Caco-2 (cell line): ENCODE measurements at places on chromosomes 4 and X. TPM values are rescaled to one million over a fixed set of nuclear protein-coding genes. Genes with fewer than 3 reads are reported as not detected.

The GLUD2 gene
- total RNA-seq = 1.2 and 1.3 TPM in 2 replicates

The HMX1 gene
- total RNA-seq = 0.20 TPM in 1 of 2 replicates, not detected in the other

The ACTRT1 gene
- total RNA-seq = not detected in 2 replicates

The CXCR3 gene
- not detected in 2 replicates for total RNA-seq

The PTCHD1 gene
- total RNA-seq = not detected in 2 replicates

The ARHGAP36 gene
- total RNA-seq = not detected in 2 replicates

The DDIT4L gene
- 4.0 and 4.7 TPM in 2 replicates for total RNA-seq

GRCh38 chr4:170748975-170749374, 659.2 kb upstream of the AADAT start:
- no peaks in the 10 kb centered on the region for H3K4me1 ChIP-seq
- H3K27me3 ChIP-seq = no peaks in the 10 kb centered on the region
- H3K36me3 ChIP-seq = no peaks in the 10 kb centered on the region
- no peak for DNase-seq

DNA sequence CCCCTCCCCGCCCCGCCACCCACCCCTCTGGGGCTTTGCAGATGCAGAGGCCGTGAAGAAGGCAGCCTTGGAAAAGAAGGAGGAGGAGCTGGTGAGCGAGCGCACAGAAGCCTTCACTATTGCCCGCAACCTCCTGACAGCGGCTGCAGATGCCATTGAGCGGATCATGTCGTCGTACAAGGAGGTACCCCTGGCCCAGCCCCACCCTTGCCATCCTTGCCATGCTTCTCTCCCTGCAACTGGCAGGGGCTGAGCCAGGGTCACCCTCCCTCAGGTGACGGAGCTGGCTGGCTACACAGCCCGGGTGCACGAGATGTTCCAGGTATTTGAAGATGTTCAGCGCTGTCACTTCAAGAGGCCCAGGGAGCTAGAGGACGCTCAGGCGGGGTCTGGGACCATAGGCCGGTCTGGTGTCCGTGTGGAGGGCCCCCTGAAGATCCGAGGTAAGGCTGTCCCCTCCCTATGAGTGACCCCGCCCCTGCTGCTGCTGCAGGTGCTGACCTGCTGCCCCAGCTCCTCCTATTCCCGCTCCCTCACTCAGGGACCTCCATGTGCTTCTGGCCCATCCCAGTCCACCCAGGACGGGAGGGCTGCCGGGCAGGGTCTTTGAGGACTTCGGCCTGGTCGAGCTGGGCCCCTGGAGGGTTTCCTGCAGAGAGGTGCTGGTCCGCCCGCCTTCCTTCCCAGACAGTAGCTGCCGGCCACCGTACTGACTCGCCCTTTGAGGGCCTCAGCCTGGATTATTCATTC, 11.6 kb downstream of the ABCD1 start:
- no peak overlapping the region for H3K27ac ChIP-seq
- no peak overlapping the region for H3K4me3 ChIP-seq
- DNase-seq = no peak
- no peaks in the 10 kb centered on the region for H3K36me3 ChIP-seq
- H3K4me1 ChIP-seq = no peaks in the 10 kb centered on the region
- no peaks in the 10 kb centered on the region for H3K27me3 ChIP-seq

DNA sequence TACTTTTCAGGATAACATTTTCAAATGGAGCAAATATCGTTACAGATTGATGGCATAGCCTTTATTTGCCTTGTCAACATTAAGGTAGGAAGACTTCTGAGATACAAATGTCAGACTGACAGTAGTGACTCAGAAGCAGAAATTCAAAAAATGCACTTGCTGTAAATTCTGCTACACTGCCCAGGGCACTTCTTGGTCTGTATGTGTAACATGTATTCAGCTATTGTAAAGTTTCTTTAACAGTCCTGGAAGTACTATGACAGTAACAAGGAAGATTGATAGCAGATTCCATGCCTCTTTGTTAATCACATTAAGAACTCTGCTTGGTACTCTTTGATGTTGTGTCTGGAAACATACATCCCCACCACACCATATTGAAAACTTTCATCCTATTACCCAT, 69.6 kb upstream of the PCDH18 start:
- no peak overlapping the region for H3K4me3 ChIP-seq
- no peak overlapping the region for H3K27ac ChIP-seq
- no peaks in the 10 kb centered on the region for H3K36me3 ChIP-seq
- H3K4me1 ChIP-seq = no peaks in the 10 kb centered on the region

DNA sequence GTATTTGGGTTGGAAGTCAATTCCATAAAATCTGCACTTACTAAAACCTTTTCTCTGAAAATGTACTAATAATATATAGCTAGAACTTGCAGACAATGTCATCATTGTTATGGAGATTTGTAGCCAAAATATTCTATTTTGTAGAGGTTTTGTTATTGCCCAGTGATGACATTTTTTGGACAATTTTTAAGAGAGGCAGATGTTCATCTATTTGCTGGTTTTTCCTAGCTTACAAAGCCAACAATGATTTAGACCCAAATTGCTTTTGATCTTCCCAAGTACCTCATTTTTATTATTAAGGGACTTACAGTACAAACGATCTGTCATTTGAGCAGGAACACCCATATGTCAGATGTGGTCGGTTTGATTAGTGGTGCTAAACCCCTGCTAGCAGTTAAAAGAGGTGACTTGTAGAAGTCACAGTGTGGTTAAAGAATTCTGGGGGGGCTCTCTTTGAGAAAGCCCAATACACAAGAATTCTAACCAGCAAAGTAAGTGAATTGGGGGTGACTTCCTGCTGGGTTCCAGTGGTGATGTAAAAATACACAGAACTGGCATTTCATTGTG, 136.2 kb downstream of the KIT start:
- DNase-seq = no peak
- H3K27ac ChIP-seq = no peak overlapping the region
- no peak overlapping the region for H3K4me3 ChIP-seq
- H3K27me3 ChIP-seq = no peaks in the 10 kb centered on the region
- no peaks in the 10 kb centered on the region for H3K4me1 ChIP-seq
- H3K36me3 ChIP-seq = no peaks in the 10 kb centered on the region

DNA sequence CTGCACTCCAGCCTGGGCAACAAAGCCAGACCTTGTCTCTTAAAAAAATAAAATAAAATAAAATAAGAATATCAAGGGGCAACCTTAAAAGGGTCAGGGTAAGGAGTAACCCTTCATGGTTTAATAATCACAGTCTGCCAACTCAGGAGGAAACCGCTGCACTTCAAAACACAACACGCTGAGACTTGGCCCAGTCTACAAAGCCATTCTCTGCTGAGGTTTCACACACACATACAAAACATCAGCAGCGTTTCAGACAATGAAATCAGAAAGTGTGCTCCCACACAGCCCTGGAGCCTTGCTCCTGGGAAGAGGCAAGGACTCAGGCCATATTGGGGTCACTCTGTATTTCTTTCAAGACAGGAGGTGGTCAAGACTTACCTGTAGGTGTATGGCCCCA, 18.3 kb downstream of the SCARB2 start:
- no peak overlapping the region for H3K27ac ChIP-seq
- H3K4me1 ChIP-seq = peaks cover 15% of the 10 kb centered on the region
- DNase-seq = no peak

DNA sequence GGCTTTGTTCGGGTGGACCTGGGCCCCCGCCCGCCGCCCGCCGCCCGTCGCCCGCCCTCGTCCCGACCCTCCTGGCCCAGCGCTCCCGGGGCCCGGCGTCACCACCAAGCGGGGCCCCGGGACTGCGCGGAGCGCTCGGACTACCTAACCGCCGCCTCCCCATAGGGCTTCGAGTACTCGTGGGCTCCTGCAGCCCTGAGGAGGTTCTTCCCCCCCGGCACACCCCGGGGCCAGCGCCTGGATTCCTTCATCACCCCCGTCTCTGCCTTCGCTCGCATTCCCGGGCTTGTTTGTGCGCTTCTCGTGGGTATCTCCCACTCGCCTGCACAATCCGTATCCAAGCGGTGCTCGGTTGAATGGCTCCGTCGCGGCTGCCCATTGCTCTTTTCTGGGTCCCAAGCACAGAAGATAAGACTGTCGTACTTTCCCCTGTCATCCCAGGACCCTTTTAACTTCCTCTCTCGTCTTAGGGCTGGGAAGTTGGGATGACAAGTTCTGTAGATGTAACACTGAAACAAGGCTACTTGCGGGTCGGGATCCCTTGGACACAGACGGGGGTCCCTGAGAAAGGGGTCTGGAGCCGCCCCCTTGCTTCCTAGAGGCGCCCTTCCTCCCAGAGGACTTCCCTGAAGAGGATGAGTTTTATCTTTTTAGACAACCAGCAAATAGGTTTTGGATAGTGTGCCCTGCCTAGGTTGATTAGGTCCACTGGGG, 565 bp downstream of the MOB1B start:
- peak overlapping the region; percentile 94 for H3K27ac ChIP-seq
- H3K4me1 ChIP-seq = no peaks in the 10 kb centered on the region
- H3K4me3 ChIP-seq = peak overlapping the region; percentile 55
- no peaks in the 10 kb centered on the region for H3K27me3 ChIP-seq
- DNase-seq = peak; percentile 41
- no peaks in the 10 kb centered on the region for H3K36me3 ChIP-seq
